ENCODE measurements at places on chromosomes 3 and 15.

DNA sequence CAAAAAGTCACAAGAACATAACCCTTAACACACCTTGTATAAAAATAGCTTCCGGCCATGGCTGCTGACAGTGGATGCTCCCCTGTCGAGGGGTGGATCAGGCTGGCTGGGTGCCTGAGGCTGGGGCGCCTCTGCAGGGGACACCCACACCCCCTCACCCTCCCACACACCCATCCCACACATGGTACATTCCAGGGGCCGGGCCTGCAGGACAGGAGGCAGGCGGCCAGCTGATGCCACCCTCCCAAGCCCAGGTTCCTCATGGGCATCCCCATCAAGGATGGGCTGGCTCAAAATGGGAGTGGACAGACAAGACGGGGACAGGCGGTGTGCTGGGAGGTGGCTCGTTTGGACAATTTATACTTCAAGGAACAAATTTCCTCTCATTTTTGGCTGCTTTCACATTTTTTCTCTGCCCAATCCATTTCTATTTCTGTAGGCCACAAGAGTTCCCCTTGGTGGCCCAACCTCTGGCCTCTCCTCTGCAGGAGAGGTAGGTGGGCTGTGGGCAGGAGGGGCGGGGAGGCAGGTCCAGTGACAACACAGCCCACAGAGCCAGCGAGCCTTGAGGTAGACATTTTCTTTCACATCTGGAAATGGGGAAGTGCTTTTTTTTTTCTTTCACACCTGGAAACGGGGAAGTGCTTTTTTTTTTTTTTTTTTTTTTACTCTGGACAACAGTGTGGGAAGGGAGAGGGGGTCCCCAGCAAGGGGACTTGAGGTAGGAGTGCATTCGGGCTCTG is 23.3 kb downstream of the RNU5B-1 start:
- no peak for DNase-seq

DNA sequence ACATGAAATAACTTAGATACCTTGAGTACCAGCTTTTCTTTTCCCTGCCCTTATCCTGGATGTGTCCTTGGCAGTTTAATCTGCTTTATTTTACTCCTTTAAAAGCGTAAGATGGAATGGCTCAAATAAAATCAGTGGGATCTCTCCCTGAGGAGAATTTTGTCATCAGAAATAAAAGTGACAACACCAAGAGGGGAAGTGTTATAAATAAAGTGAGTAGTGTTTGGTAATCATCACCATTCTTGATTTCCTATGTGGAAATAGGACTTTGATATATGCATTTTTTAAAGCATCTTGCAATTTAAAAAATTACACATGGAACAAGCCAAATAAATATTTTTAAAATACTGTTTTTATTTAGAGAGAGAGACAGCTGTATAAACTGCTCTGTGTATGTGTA is 76.5 kb downstream of the MBNL1 start:
- no peak for DNase-seq

- no peak for DNase-seq
These were observed 57.3 kb downstream of the TMEM212 start for GRCh38 chr3:171900446-171900845.

- DNase-seq = no peak
These were observed 296.0 kb upstream of the ICE2 start for GRCh38 chr15:60774829-60775463.
